ENCODE measurements at places on chromosomes 1 and 21.

GRCh38 chr1:36166938-36167905 lies 11.3 kb downstream of the MAP7D1 start:
- DNase-seq, result no peak

DNA sequence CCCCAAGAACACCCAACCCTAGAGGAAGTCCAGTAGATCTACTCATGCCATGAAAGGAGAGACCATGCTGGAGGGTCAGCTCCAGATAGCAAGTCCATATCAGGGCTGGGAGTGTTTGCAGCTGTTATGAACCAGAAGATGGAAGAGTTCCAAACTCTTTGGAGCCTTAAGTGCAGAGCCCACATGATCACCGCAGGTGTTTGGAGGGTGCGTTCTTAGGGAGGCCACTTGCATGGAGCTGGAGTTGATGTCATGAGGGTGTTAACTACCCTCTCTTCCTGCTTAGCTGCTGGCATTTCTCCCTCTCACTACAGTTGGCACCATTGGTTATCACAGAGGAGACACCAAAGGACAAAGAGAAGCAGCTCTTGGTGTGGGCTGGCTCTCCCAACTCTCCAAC lies 616.9 kb downstream of the AJAP1 start:
- DNase-seq, result no peak

DNA sequence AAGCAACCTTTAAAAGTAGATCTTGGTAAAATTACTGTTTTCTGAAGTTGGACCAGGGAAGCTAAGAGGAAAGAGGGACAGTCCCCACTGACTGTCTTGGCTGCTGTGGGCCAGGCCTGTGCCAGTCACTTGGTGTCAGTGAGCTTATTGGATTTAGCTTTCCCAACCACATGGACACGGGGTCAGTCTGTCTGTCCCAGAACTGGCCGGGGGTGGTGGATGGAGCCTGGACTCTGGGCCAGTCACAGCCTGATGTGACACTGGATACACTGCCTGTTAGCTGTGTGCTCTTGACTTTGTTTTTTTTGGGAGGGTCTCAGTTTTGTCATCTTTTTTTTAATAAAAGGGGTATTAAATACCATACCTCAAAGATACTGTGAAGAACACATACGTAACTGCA lies 96.7 kb downstream of the GALNT2 start:
- no peak for DNase-seq

- DNase-seq, result no peak
Measured at GRCh38 chr1:77513839-77514763, 168.4 kb downstream of the ZZZ3 start.

DNA sequence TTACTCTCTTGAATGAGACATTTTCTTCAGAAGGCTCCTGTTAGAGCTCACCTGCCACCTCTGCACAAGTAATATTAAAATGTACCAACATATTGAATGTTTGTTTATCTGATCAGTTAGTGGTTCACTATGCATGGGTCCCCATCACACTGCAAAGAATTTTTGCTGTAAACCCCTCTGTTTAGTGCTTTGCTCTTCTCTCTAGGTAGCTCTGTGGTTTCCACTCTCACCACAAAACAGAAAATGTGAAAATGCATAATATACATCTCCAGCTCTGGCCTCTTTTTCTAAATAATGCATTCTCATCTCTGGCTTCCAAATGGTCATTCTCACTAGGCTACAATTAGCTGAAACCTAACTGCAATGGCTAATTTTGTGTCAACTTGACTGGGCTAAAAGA lies 176.7 kb downstream of the TRIM33 start:
- DNase-seq, result no peak

- no peak for DNase-seq
Measured at GRCh38 chr1:196385109-196385508, 223.1 kb downstream of the KCNT2 start.

DNA sequence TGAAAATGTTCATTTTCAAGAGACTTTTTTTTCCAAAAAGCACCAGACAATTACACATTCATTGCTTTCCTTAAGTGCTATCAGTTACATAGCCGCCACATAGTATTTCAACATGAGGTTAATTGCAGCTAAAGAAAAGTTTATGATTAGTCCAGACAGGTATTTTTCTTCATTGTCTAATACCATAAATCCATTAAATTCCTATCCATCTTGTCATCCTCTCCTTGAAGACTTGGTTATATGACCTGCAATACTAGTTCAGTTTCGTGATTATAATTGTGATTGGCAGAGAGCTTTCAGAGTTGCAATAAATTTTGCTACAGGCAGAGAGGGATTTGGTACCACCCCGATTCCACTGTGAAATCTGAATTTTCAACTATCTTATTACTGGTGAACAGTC lies 437.7 kb downstream of the GPATCH2 start:
- no peak for DNase-seq

DNA sequence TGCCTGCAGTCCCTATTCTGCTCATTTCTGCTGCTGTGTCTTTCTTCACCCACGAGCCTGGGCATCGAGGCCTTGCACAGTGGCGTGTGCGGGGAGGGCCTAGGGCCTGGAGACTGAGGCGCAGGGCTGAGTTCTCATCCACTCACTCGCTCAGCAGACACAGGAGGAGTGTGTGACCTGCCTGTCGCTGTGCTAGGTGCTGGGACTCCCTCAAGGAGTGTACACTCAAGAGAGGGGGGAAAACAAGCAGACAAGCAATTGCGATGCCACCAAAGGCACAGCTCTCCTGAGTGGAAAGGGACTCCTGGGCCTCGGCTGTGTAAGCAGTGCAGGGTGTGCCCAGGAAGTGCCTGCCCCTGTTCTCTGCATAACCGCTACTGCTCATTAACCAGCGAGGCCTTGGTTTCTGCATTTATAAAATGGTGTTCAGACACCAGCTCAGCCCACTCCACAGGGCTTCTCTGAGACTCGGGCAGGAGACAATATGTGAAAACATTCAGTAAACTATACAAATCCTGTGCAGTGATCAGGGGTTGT lies 4.2 kb downstream of the RD3 start:
- no peak for DNase-seq

All from stimulated activated CD4-positive, alpha-beta T cell treated with anti-CD3 and anti-CD28 coated beads, Interleukin-2, amount 100 ng/mL, for 24 hours (primary cell).